ENCODE measurements at places on chromosomes 6 and 20. TPM values are rescaled to one million over a fixed set of nuclear protein-coding genes. Genes with fewer than 3 reads are reported as not detected.

Gene RAMACL
- 0.87 TPM for polyA plus RNA-seq

Gene C6orf163
- polyA plus RNA-seq: 0.57 TPM

Gene FAM83C
- not detected for polyA plus RNA-seq

Gene SEL1L2
- not detected for polyA plus RNA-seq

Gene EGFL8
- polyA plus RNA-seq: 2.8 TPM

Gene TRIM10
- not detected for polyA plus RNA-seq

Gene TCP11
- 0.11 TPM for polyA plus RNA-seq

Gene SIGLEC1
- polyA plus RNA-seq: not detected

Gene MICB
- 17.9 TPM for polyA plus RNA-seq

Gene PRL
- not detected for polyA plus RNA-seq

Gene RAB23
- 62.1 TPM for polyA plus RNA-seq

Gene SDCBP2
- polyA plus RNA-seq: 2.0 TPM

Gene GDAP1L1
- not detected for polyA plus RNA-seq

Gene CST5
- polyA plus RNA-seq: not detected

Gene BANF2
- polyA plus RNA-seq: not detected

Gene PRPH2
- 0.97 TPM for polyA plus RNA-seq

Gene ZNF217
- 16.6 TPM for polyA plus RNA-seq

Gene SH3BGRL2
- 4.4 TPM for polyA plus RNA-seq

Gene CLVS2
- not detected for polyA plus RNA-seq

Gene RHAG
- not detected for polyA plus RNA-seq

Gene SCRT2
- not detected for polyA plus RNA-seq

Gene ASIP
- polyA plus RNA-seq: not detected

Gene SLC12A5
- polyA plus RNA-seq: 0.55 TPM

Gene TNFRSF6B
- 2.5 TPM for polyA plus RNA-seq

Gene PGBD1
- polyA plus RNA-seq: 5.6 TPM

Gene TRIM40
- polyA plus RNA-seq: not detected

Gene ZNF76
- polyA plus RNA-seq: 14.3 TPM

Gene FOXS1
- not detected for polyA plus RNA-seq

Gene CEP162
- 2.4 TPM for polyA plus RNA-seq

Gene IL22RA2
- polyA plus RNA-seq: not detected

Gene OPN5
- polyA plus RNA-seq: not detected

Measured in AG04450 (cell line).